ENCODE measurements at places on chromosomes 5 and 9.

GRCh38 chr5:142816531-142817430 lies 46.6 kb downstream of the ARHGAP26 start:
- DNase-seq, result no peak

GRCh38 chr9:114272739-114273431 lies 50.0 kb upstream of the ORM1 start:
- no peak for DNase-seq

- DNase-seq, result no peak
These were observed 2.1 kb upstream of the NANS start for GRCh38 chr9:98054376-98054951.

- DNase-seq, result no peak
These were observed 107.2 kb downstream of the NMUR2 start for GRCh38 chr5:152297866-152298265.

All from activated naive CD8-positive, alpha-beta T cell treated with anti-CD3 and anti-CD28 coated beads, Interleukin-2, amount 50 U/mL, for 16 hours (primary cell).